Testis (tissue), 5 donors: ENCODE measurements at places on chromosomes 3 and 15. TPM values are rescaled to one million over a fixed set of nuclear protein-coding genes. Genes with fewer than 3 reads are reported as not detected.

The CPB1 gene
- 1.7 TPM for total RNA-seq

The CACNA2D2 gene
- 19.3 TPM for total RNA-seq

The CCRL2 gene
- 0.87 TPM for total RNA-seq

The ANKUB1 gene
- 0.56 TPM for total RNA-seq

The ZPLD1 gene
- 0.55 TPM for total RNA-seq

The HRG gene
- total RNA-seq: not detected
